ENCODE measurements at places on chromosomes 16 and 17.

DNA sequence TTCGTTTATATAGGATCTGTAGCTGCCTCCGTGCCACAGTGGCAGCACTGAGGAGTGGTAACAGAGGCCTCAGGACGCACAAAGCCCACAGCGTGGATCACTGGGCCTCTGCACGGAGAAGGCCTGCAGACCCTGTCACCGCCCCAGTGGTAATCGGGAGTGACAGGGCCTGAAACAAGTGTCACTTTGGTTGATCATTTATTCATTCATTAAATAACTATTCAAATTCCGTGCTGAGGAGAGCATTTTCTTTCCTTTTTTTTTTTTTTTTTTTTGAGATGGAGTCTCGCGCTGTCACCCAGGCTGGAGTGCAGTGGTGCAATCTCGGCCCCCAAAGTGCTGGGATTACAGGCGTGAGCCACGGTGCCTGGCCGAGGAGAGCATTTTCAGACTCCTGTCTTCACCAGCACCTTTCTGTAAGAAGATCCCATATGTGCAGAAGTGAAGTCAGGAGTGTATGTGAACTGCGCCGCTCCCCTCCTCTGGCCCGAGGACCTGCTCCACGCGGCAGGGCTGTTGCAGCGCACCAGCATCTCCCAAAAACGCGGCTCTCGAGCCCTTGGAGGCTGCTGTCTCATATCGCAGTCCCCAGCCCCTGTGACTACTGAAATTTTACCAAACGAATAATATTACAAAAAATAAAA lies 44.9 kb upstream of the TRAP1 start:
- DNase-seq: no peak

- DNase-seq: no peak
Measured at GRCh38 chr16:78844682-78845081, 745.2 kb downstream of the WWOX start.

- no peak for DNase-seq
Measured at GRCh38 chr17:67620636-67621035, 97.1 kb upstream of the NOL11 start.

DNA sequence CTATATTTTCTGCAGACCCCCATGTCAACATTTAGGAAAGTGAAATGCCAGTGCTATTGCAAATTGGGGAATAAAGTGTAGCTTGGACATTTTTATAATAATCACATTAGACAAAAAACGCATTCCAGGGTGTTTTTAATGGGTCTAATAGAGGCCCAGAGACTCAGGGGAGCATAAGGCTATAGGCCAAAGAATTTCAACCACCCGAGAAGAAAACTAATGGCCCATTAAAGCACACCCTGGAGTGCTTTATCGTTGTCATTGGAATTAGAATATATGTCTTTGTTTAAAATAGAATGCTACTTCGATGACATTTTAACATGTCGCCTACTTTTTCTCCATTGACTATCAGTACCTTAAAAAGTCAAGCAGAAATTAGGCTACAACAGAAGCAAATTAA lies 414.1 kb upstream of the CDH8 start:
- DNase-seq: no peak

- no peak for DNase-seq
Measured at GRCh38 chr17:55588446-55589242, 77.4 kb upstream of the SMIM36 start.

DNA sequence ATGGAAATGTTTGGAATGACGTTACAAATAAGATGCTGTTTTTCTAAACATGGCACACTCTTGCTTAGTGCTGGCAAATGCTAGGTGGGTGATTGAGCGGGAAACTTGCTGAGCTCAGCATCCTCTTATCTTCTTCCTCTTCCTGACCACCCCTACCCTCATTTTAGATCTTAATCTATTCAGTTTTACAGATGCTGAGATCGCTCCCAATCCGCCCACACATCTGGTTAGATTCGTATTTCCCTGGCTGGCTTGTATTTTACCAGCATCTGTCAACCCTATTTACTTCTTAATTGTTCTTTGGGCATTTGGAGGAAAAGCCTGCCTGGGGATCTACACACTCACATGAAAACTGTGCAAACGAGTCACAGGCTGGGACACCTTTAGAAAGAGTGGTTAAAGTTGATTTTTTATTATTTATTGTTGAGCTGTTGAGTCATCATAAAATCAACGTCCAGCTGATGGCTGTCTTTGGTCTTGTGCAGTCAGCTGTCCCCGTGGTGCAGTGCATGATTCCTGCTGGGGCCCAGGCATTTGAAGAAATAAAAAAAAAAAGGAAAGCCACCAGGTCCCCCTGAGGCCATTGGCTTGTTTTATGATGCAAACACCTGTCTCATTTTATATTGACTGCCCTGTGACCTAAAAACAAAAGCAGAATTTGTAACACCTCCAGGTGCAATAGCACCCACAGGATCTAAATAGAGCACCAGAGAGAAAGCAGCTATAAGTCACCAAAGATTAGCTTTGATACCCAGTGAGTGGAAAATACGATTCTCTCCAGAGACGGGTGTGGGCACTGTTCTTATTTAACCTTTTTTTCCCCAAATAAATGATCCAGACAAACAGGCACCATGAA lies 258.6 kb downstream of the HS3ST3B1 start:
- DNase-seq: no peak

DNA sequence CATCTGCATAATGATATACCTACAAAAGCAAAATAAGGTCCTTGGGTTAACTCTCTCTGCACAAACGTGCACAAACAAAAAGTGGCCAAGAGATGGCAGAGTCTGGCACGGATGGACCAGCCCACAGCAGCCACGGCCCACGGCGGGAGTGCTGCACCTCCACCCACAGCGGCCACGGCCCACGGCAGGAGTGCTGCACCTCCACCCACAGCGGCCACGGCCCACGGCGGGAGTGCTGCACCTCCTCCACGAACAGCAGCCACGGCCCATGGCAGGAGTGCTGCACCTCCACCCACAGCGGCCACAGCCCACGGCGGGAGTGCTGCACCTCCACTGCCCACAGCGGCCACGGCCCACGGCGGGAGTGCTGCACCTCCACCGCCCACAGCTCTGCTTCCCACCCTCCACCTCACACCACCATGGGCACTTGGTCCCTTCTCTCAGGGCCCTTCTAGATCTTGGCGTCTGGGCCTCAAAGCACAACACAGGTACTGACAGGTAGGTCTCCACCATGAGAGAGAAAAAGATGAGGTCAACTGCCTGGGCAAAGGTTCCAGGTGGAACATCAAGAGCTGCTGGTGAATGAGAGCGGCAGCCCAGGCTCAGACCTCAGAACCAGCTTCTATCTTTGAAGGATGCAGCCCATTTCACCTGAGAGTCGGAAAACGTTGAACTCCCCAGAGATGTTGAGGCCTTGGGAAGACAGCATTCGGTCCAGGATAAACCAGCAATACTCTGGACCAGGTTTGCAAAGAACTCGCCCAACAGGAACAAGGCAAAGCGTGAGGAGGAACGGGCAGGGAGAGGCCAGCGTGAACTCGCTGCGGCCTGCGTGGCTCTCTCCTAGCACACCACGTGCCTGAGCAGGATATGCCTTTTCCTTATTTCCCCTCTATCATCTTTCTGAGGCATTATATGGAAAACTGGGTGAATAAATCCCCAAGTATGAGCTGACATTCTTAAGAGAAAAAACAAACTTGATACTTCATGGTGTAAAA lies 124.5 kb downstream of the ZNF778 start:
- peak; percentile 64 for DNase-seq

GRCh38 chr17:4179071-4179470 lies 36.1 kb downstream of the CYB5D2 start:
- no peak for DNase-seq

- no peak for DNase-seq
Measured at GRCh38 chr17:44775838-44776621, 17.2 kb downstream of the ADAM11 start.

DNA sequence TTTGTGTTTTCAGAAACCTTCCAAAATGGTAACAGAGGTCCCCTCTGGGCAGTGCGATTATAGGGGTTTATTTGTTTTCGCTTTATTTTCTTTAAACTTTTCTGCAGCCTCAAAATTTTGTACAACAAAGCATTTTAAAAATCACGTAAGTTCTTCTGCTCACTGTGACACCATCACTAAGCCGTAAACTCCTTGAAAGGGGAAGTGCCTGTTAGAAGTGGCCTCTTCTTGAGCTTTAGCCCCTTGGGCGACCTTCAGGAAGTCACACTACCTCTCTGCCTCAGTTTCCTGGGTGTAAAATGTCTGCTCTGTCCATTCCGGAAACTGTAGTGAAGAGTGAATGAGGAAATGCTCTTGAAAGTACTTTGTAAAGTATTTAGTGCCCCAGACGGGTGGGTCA lies 26.6 kb downstream of the ARHGAP27 start:
- DNase-seq: no peak

GRCh38 chr16:1002399-1003166 lies 21.0 kb downstream of the SOX8 start:
- peak; percentile 78 for DNase-seq

GRCh38 chr17:9897372-9897968 lies 7.6 kb downstream of the RCVRN start:
- DNase-seq: no peak

- DNase-seq: no peak
Measured at GRCh38 chr17:21036361-21036881, 6.4 kb downstream of the USP22 start.

GRCh38 chr17:2624292-2624731 lies 30.9 kb downstream of the PAFAH1B1 start:
- DNase-seq: no peak

DNA sequence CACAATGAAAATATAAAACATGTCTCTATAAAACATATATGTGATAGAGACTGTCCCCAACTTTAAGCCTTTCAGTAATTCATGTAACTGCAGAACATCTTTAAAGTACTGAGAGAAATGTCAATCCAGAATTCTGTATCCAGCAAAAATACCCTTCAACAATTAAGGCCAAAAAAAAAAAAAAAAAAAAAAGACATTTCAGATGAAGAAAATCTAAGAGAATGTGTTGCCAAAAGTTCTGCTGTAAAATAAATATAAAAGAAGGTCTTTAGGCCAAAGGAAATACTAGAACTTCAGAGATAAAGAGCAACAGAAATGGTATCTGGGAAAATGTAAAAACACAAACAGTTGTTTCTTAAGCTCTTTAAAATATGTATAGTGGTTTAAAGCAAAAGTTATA lies 17.3 kb downstream of the BPTF start:
- DNase-seq: no peak

- DNase-seq: peak; percentile 66
Measured at GRCh38 chr16:16861546-16861945, 482.6 kb downstream of the NPIPA7 start.

DNA sequence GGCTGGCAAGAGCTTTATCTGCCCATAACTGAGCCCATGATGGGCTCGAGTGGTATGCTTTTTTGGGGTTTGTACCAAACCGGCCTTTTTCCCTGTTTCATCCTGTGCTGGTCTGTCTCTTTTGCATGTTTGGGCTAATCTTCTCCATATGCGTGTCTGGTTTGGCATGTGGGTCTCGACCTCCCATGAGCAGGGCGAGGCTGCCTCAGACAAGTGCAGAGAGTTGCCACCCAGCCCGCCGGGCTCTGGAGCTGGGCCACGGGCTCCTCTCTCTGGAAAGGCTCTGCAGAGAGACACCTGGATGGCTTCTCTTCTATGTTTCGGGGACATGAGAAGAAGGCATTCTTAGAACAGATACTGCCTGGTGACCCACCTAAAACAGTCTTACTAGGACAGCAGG lies 67.8 kb upstream of the TBX2 start:
- DNase-seq: no peak

- peak; percentile 76 for DNase-seq
Measured at GRCh38 chr16:50671644-50672260, 9.4 kb downstream of the SNX20 start.

DNA sequence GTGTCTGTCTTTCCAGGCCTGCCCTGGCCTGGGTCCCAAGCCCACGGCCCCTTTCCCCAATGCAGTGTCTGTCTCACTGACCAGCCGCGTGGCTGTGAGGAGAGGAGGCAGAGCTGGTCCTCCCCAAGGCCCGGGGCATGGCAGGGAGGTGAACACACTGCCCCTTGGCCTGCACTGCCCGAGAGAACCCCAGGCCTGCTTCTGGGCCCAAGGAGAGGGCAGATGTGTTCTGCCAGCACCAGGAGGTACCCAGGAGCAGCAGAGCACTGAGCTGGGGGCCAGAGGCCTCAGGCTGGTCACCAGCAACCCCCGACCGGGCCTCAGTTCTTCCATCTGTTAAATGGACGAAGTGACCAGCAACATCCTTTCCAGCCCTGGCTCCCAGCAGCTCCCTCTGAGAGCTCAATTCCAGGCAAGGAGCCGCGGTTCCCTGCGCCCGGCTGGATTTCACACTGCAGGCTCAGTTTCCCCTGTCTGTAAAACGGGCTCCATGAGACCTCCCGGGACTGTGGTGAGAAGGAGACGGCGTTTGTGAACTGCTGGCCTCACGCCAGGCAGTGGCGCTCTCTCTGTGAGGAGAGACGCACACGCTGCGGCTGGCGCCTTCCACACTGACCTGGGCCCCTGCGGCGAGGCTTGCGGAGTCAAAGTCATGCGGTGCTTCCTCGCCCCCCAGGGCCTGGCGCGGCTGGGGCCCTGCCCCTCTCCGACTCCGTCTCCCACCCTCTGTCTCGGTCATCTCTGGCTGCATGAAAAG lies 8.1 kb upstream of the ZFPM1 start:
- no peak for DNase-seq

DNA sequence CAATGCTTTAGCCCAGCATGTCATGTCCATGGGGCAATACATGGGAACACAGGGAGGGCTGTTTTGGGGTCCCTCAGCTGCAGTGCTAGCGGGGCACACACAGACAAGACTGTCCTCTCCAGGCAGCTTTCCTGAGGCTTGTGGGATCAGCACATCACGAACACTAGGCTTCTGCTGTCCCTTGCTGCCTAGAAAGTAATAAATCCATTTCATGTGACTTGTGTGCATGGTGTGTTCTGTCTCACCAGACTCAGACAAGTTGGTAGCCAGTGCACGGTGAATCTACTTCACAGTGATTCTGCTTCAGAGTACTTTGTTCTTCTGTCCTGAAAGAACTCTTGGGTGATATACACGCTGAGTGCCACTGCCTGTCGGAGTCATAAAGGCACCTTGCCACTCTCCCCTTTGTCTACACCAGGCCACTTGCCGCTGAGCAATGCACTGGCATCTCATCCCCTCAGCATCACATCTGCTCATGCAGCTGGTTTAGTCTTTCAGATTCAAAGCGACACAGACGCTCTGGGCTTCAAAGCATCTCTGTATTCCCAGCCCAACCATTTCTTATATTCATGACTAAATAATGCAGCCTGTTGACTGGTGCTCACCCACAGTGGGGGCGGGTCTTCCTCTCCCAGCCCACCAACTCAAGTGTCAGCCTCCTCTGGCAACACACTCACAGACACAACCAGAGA lies 95.2 kb upstream of the COX10 start:
- DNase-seq: no peak

Measured in activated CD8-positive, alpha-beta memory T cell treated with anti-CD3 and anti-CD28 coated beads, Interleukin-2, amount 10 ng/mL, durations not matched to agents 7 days and 5 days (primary cell).